ENCODE measurements at places on chromosomes 3 and 15.
A peak's percentile ranks its signal among the peaks of the same experiment; 100 is the strongest.

GRCh38 chr15:101641129-101641764 is 10.9 kb downstream of the TM2D3 start:
- DNase-seq, result peak; percentile 87

DNA sequence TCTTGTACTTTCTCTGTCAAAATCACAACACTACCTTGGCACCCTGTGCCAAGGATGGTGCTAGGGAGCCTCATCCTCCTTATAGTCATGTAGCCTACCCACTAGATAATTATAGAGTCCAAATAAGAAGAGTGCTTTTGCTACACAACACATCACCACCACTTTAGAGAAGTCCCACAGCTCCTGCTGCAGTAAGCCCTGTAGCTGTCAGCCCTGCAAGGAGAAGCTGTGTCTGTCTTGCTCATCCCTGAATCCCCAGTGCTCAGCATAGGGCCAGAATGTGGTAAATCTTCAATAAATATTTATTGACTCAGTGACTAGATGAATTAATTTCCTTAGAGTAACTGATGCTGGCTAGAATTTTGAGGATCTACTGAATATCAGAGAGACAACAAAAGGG is 190.8 kb downstream of the ZNF621 start:
- no peak for DNase-seq

- DNase-seq, result no peak
Observed at GRCh38 chr3:10268930-10269329, 20.7 kb downstream of the TATDN2 start.

DNA sequence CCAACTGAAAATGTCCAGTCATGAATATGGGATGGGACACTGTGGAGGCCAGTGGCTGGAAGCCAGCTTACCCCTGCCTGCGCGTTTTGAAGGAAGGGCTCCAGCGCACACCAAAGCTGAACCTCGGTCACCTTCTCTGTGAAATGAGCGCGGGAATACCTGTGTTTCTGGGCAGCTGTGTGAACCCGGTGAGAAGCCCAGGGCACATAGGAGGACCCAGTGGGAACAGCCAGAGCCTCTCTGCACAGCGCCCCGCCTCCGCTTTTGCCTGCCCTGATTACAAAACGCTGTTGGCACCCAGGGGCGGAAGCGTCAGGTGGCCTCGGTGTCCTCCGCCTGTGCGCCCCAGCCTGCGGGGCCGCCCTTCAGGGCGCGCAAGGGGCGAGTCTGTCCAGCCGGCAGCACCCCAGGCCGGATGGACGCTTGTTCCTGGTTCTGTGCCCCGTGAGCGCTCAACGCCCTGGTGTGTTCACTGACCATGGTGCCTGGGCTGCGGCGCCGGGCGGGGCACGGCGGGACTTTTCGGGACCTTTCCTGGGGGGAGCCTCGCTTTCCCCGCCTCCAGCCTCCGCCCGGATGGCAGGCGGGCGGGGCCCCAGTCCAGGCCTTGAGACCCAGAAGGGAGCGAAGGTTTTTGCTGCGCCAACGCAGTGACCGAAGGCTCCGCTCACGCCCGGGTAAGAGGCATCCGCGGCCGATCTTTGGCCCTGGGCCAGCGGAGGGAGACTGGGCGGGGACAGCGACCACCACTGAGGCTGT is at the start of gene SQOR:
Gene SQOR (plus strand): TSS at position 598 of the 759 bp plus-strand sequence. CDS start 23,895 bp downstream, outside the sequence.
- DNase-seq, result peak; percentile 74

DNA sequence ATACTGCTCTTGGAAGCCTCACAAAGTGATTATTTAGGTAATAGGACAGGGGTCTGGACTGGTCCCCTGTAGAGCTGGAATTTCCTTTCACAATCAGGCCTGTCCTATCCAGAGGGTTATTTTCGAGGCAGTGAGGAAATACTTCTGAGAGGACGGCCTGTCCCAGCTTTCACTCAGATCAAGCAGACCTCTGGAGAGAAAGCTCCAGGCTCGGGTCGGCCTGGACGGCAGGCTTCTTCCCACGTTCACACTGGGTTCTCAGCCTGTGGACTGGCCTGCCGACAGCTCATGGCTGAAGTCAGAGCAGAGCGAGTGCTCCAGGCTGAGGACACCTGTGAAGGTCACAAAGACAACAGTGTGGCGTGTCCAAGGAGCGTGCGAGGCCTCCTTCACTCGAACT is 405.3 kb downstream of the VPS13C start:
- no peak for DNase-seq

- no peak for DNase-seq
Observed at GRCh38 chr3:46112296-46112695, 85.0 kb upstream of the XCR1 start.

DNA sequence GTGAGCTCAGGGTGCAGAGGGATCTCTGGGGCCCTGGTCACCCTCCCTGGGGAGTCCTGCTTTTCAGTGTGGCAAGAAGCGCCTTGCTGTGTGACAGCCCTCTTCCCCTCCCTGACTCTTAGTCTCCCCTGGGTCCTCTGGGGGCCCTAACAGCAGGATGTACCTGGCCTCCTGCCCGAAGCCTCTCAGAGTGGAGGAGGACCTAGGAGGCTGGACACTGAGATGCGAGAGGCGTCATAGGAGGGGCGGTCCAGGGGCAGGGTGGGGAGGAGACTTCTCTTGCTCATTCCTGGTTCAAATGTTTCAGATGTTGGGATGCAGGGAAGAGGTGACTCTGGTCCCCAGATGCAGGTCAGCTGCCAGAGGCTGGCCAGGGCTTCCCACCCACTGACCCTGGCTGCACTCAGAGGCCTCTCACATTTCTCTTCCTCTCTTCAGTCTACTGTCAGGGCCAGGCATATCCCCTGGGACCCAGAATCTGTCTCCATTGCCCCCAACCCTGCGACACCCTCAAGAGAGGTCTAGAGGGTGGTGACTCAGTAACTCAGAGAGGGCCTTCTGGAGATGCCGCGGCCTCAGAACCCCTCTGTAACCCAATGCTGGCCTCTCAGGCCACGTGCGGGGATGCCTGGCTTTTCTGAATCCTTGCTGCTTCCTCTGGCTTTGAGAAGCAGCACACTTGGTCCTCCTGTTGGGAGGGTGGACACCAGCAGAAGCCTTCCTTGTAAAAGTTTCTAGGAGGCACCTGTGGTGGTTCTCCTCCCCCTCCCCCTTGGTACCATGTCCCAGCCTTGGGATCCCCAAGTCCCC is 25.9 kb downstream of the SNX33 start:
- DNase-seq, result peak; percentile 70

GRCh38 chr3:62252438-62253157 is 120.8 kb downstream of the FEZF2 start:
- DNase-seq, result no peak

GRCh38 chr3:149393345-149394160 is 16.1 kb upstream of the TM4SF1 start:
- DNase-seq, result peak; percentile 76

DNA sequence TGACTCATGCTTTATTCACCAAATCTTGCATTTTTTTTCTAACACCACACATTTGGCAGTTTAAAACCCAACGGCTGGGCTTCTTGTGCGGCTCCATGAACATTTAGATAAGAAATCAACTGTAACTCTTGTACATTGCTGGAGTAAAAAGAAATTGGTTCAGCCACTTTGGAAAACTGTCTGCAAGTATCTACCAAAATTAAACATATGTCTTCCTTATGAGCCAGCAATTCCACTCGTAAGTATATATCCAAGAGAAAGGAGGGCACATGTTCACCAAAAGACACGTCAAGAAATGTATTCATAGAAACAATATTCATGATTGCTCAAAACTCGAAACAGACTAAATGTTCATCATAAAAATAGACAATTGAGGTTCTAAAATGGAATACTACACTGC is 291.9 kb upstream of the POU1F1 start:
- no peak for DNase-seq

- DNase-seq, result no peak
Observed at GRCh38 chr3:122519693-122520092, 5.0 kb upstream of the KPNA1 start.

GRCh38 chr3:139328356-139328755 is 15.5 kb upstream of the MRPS22 start:
- DNase-seq, result no peak

GRCh38 chr15:56815247-56815646 is 81.9 kb upstream of the ZNF280D start:
- no peak for DNase-seq

GRCh38 chr3:79326642-79327041 is 441.2 kb downstream of the ROBO1 start:
- DNase-seq, result no peak

DNA sequence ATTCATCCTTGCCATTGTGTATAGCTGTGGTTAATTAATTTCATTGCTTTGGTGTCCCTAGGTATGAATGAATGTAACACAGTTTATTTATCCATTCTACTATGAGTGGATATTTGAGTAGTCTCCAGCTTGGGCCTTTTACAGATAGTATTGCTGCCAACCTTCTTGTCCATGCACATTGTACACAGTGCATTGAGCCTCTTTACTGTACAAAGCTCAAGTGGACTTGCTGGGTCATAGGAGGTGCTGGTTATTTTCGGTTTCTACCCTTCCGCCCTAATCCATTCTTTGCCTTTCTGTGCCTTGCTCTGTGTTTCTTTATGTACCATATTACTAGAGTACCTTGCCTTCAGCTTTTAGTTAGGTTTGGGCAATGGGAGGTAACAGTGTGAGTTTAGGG is 60.7 kb downstream of the DUT start:
- DNase-seq, result no peak

- DNase-seq, result no peak
Observed at GRCh38 chr3:107394502-107394901, 17.3 kb downstream of the CCDC54 start.

GRCh38 chr3:29070959-29071634 is 209.8 kb upstream of the RBMS3 start:
- no peak for DNase-seq

DNA sequence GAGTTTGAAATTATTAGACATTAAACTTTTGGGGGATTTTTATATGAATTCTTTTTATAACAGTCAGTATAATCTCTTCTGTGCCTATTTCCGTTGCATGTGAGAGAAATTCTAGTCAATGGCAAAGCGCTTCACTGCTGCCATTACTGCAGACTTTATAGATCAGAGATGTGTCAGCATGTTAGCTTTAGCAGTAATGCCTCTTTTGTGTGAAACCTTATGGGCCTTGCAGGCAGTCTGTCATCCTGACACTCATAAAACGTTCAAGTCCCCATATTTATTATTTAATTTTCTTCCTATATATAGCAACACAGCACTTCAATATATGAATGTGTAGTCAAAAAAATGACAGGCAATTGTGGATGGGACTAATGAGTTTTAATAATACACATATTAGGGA is 191.0 kb downstream of the NLGN1 start:
- no peak for DNase-seq

GRCh38 chr15:34640661-34641060 is 57.2 kb upstream of the GOLGA8B start:
- no peak for DNase-seq

DNA sequence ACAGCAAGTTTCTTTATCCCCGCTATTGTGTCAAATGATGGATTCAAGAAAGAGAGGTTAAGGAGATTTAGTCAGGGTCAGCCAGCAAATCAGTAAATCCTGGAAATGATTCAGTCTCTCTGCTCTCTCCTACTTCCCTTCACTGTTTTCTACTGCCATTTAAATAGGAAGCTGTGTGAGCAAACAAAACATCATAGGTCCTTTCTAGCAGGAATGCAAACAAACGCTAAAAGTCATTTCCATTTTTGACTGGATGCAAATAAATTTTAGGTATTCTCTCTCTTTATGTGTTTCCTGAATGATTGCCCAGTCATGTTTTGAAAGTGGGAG is 299.4 kb upstream of the RORA start:
- peak; percentile 92 for DNase-seq

GRCh38 chr15:75348562-75349350 is 1.9 kb downstream of the NEIL1 start:
- DNase-seq, result no peak

DNA sequence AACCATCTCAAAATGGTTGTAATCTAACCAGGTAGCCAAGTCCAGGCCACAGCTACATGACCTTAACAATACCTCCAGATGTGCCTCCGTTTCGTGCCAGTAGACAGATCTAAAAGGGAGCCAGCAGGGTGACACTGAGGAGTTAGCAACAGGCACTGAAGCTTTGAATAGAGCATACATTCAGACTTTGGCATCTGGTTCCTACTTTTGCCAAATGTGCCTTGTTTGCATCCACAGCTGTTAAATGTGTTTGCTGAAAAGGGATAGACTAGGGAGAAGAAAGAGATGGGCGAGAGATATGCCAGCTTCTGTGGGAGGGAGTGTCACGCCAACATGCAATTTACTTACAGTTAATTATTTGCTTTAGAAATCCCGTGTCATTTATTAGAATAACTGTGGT is 1433.9 kb upstream of the CADM2 start:
- DNase-seq, result no peak

- DNase-seq, result no peak
Observed at GRCh38 chr3:4580346-4581123, 87.4 kb downstream of the ITPR1 start.

DNA sequence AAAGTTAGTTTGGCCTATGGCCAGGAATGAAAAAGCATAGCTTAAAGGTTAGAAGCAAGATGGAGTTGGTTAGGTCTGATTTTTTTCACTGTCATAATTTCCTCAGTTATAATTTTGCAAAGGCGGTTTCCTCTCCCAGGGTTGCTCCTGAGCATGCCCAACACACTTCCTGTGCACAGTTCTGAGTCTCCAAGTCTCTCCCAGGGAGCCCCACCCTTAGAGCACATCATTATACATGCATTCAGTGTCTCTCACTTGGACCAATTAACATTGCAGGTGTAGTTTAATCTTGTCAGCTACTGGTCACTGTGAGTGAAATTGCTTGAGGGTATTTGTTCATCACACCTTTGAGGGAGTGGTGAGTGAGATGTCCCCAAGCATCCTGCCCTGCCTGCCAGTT is 96.0 kb upstream of the ATP10A start:
- no peak for DNase-seq

- DNase-seq, result peak; percentile 59
Observed at GRCh38 chr3:70078778-70079177, 79.2 kb downstream of the SAMMSON start.

DNA sequence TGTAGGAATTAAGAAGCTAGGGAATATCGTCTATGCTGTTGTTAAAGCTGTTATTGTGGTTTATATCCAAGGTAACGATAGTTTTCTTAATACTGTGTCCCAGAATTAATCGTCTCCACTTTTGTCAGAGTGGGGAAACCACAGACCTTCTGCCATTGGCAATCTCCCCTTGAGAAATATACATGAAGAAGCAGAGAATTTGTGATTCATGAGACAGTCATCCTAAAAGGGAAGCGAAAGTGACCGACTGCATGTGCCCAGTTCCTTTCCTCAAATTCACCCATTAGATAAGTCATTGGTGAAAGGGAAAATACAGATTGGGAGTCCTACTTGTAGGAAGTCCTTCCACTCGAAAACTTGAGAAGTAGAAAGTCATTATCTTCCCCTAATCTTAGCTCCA is 26.6 kb downstream of the DIPK2A start:
- DNase-seq, result no peak

GRCh38 chr3:94036909-94037507 is 8.6 kb upstream of the STX19 start:
- DNase-seq, result no peak

- peak; percentile 50 for DNase-seq
Observed at GRCh38 chr3:189355481-189356201, 183.9 kb downstream of the TPRG1 start.
